ENCODE measurements at places on chromosomes 11 and 22.

GRCh38 chr11:75554258-75555022 lies 7.6 kb upstream of the SERPINH1 start:
- no peak for DNase-seq

DNA sequence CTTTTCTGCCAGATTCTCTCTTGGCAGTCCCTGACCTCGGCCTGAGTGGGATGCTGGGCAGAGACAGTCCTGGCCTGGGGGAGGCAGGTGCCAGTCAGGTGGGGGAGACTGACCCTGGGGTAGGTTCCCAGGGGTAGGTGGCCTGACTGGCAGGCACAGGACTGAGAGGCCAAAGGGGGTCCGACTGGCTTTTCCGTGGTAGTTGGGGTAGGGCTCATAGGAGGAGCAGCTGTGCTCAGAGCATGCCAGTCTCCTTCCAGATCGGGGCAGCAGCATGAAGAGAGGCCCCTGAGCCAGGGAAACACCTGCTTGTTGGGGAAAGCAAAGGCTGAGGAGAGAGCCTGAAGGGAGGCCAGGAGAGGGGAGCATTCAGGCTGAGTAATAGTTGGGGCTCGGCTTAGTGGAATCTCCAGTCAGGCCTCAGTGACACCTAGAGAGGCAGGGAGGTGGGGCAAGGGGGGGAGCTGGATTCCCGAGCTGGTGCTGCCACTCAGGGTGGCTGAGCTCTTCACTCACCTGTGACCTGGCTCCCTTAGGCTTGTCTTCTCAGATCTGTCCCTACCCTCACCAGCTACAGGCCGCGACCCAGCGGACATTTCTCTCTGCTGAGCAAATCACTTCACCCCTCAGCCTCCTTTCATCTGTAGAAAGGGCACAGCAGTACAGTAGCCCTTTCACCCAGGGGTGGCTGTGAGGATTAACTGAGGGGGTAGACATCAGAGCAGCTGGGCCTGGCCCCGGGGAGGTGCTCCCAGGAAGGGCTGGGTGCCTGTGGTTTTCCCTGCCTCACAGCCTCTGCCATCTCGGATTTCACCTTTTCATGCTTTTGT lies 26.2 kb downstream of the MCM5 start:
- DNase-seq, result no peak

GRCh38 chr11:15045209-15045608 lies 28.2 kb upstream of the CALCB start:
- DNase-seq, result no peak

DNA sequence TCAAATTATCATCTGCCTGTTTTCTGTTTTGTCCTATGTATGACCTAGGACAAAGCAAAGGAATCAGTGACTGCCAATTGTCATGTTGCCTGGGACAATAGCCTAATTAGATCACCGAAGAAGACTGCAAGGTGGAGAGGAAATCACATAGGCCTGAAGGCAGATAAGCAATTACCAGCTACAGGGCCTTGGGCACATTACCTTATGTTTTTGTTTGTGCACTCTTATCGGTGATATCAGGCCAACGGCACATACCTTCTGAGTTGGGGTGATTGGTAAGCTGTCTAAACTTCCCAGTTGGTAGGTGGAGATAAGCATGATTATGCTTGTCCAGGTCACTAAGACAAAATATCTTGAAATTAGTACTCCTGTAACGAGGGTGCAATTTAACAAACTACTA lies 58.1 kb upstream of the FAM181B start:
- DNase-seq, result peak; percentile 92
